Activated CD8-positive, alpha-beta T cell treated with anti-CD3 and anti-CD28 coated beads, Interleukin-2, amount 10 ng/mL, durations not matched to agents 7 days and 5 days (primary cell): ENCODE measurements at places on chromosomes 3 and 15. TPM values are rescaled to one million over a fixed set of nuclear protein-coding genes. Genes with fewer than 3 reads are reported as not detected.

DNA sequence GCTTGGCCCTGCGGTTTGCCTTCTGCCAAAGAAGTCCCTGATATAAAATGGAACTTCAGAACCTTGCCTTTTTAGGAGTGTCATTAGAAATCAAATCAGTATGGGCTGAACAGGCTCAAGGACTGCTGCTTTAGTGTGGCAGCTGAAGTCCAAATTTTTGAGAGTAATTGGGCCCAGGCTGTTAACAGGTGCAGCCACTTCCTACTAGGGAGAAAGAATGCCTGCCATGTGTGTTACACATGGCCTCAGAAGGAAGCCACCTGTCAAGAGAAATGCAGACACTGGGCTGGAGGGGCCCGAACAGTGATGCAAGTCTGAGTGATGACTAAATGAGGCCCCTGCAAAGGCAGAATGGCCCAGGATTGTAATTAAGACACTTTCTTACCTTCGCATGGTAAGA is 786.7 kb upstream of the CFAP20DC start:
- peaks cover 21% of the 10 kb centered on the region for H3K4me1 ChIP-seq
- no peaks in the 10 kb centered on the region for H3K36me3 ChIP-seq
- no peaks in the 10 kb centered on the region for H3K27me3 ChIP-seq
- no peak overlapping the region for H3K4me3 ChIP-seq

GRCh38 chr15:33742306-33742705 is 226.0 kb upstream of the CHRM5 start:
- peaks cover 4% of the 10 kb centered on the region for H3K27me3 ChIP-seq
- no peak for DNase-seq
- H3K4me3 ChIP-seq = no peak overlapping the region
- no peak overlapping the region for H3K27ac ChIP-seq
- H3K36me3 ChIP-seq = no peaks in the 10 kb centered on the region

DNA sequence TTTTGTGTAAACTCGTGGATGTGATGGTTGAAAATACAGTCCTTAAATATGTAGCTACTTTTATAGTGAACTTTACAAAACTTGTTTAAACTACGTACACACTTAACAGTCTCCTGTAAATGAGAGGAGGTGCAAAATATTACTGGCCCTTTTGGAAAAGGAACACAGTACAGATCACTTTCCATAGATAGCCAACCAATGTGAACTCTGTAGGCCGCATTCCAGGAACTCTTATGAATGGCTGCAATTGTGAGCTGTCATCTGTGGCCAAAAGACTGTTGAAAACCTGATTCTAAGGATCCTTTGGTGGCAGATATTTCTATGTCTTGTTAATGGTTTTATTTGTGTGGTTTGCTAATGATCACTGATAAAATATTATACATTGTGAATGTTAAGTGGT is 6.2 kb downstream of the TSC22D2 start:
- DNase-seq = no peak
- H3K27ac ChIP-seq = no peak overlapping the region
- peaks cover 41% of the 10 kb centered on the region for H3K4me1 ChIP-seq
- peaks cover 34% of the 10 kb centered on the region for H3K36me3 ChIP-seq
- no peaks in the 10 kb centered on the region for H3K27me3 ChIP-seq
- peak overlapping the region; percentile 33 for H3K4me3 ChIP-seq

The TMEM212 gene
- not detected for total RNA-seq

DNA sequence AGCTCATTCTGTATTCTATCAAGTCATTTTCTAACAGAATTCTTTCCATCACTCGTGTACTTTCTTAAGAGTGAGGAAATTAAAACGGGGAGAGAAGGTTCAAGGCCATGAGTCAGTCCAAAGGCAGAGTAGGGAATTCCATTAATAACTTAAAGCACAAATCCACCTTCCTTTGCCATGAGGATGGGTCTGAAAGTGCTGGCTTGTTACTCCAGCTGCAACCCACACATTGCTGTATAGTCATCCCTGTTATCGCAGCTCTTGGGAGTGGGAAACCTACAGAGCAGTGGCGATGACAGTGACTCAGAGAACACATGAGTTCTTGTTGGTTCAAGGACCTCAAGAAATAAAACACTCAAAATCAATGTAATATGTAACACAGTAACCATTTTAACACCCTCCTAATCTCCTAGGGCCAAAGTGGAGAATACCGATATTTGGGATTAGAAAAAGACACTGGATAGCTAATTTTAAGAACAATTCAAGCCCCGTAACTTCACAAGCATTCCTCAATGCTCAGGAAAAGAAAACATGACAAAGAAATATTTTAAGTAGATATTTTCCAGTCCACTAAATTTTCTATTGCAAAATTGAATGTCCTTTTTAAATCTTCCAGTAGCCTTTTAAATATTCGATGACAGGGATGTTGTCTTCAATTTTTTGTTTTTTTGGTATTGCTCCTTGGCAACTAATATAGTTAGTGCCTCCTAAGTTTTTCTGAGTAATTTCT is 179.9 kb upstream of the THBS1 start:
- H3K4me3 ChIP-seq = no peak overlapping the region
- DNase-seq = no peak
- no peaks in the 10 kb centered on the region for H3K36me3 ChIP-seq
- peaks cover 17% of the 10 kb centered on the region for H3K27me3 ChIP-seq

The COL6A5 gene
- total RNA-seq = not detected

The PCOLCE2 gene
- not detected for total RNA-seq

The EPHB1 gene
- total RNA-seq = 1.4 TPM

GRCh38 chr3:45134758-45135521 is 11.2 kb downstream of the CDCP1 start:
- H3K4me3 ChIP-seq = no peak overlapping the region
- peaks cover 4% of the 10 kb centered on the region for H3K36me3 ChIP-seq
- H3K27me3 ChIP-seq = peaks cover 6% of the 10 kb centered on the region
- no peak overlapping the region for H3K27ac ChIP-seq
- H3K4me1 ChIP-seq = peaks cover 6% of the 10 kb centered on the region

DNA sequence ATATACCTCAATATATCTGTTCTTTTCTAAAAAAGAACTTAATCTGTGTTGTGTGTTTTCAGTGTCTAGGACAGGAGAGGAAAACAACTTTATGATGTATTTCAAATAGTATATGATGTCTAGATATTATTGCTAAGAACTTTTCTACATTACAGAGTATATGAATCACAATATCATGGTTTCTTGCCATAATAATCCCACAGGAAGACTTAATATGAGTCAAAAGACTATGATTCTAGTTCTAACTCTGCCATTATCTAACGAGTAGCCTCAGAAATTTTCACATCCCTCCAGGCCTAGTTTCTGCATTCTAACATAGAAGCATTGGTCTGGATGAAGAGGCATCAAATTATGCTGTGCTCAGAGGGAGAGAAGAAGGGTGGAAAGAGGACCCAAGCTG is 107.7 kb upstream of the SPRED1 start:
- H3K27ac ChIP-seq = no peak overlapping the region
- no peaks in the 10 kb centered on the region for H3K36me3 ChIP-seq
- H3K4me1 ChIP-seq = peaks cover 3% of the 10 kb centered on the region
- H3K4me3 ChIP-seq = no peak overlapping the region

DNA sequence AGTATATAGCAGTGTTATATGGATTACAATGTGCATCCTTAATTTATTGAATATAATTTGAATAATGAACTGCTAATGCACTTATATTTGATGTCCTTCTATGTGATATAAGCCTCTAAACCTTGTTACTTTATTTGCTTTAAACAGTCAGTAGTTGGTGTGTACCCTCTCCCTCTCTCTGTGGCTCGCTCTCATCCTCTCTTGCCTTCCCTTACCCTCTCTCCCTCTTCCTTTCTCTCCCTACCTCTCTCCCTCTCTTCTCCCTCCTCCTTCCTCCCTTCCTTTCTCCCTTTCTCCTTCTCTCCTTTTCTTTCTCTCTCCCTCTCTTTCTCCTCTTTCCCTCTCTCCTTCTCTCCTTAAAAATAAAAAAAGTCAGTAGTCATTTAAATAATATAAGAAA is 28.9 kb downstream of the MGA start:
- DNase-seq = no peak
- H3K27ac ChIP-seq = no peak overlapping the region
- peaks cover 37% of the 10 kb centered on the region for H3K4me1 ChIP-seq
- H3K4me3 ChIP-seq = no peak overlapping the region

GRCh38 chr3:20646425-20646824 is 460.4 kb upstream of the SGO1 start:
- no peaks in the 10 kb centered on the region for H3K27me3 ChIP-seq
- H3K4me1 ChIP-seq = no peaks in the 10 kb centered on the region
- DNase-seq = no peak
- no peak overlapping the region for H3K4me3 ChIP-seq
- H3K36me3 ChIP-seq = no peaks in the 10 kb centered on the region

- no peak overlapping the region for H3K4me3 ChIP-seq
- no peak for DNase-seq
- no peaks in the 10 kb centered on the region for H3K27me3 ChIP-seq
- H3K4me1 ChIP-seq = no peaks in the 10 kb centered on the region
- H3K27ac ChIP-seq = no peak overlapping the region
Measured at GRCh38 chr3:54905261-54905888, 22.5 kb downstream of the LRTM1 start.

The GP5 gene
- total RNA-seq = 1.4 TPM

DNA sequence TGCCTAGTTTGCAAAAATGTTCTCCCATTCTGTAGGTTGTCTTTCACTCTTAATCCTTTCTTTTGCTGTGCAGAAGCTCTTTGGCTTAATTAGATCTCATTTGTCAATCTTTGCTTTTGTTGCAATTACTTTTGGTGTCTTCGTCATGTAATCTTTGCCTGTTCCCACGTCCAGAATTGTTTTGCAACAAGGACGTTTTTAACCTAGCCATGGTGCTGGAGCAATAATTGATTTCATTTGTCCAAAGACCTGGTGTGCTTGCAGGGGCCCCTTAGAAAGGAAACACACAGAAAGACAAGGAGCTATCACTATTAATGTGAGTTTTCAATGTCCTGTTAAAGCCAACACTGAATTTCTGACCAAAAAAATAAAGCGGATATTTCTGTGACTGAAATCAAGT is 89.1 kb upstream of the GALNT15 start:
- H3K27ac ChIP-seq = no peak overlapping the region
- peaks cover 2% of the 10 kb centered on the region for H3K36me3 ChIP-seq
- DNase-seq = no peak
- no peak overlapping the region for H3K4me3 ChIP-seq
- H3K27me3 ChIP-seq = no peaks in the 10 kb centered on the region

GRCh38 chr3:139532976-139533375 is 6.6 kb downstream of the RBP1 start:
- no peaks in the 10 kb centered on the region for H3K36me3 ChIP-seq
- H3K27ac ChIP-seq = no peak overlapping the region
- H3K27me3 ChIP-seq = peaks cover 11% of the 10 kb centered on the region
- no peak overlapping the region for H3K4me3 ChIP-seq

The MCF2L2 gene
- 7.2 TPM for total RNA-seq

GRCh38 chr3:72055436-72055835 is 270.5 kb upstream of the PROK2 start:
- no peaks in the 10 kb centered on the region for H3K36me3 ChIP-seq
- H3K4me3 ChIP-seq = no peak overlapping the region
- no peaks in the 10 kb centered on the region for H3K27me3 ChIP-seq
- no peaks in the 10 kb centered on the region for H3K4me1 ChIP-seq
- no peak overlapping the region for H3K27ac ChIP-seq

DNA sequence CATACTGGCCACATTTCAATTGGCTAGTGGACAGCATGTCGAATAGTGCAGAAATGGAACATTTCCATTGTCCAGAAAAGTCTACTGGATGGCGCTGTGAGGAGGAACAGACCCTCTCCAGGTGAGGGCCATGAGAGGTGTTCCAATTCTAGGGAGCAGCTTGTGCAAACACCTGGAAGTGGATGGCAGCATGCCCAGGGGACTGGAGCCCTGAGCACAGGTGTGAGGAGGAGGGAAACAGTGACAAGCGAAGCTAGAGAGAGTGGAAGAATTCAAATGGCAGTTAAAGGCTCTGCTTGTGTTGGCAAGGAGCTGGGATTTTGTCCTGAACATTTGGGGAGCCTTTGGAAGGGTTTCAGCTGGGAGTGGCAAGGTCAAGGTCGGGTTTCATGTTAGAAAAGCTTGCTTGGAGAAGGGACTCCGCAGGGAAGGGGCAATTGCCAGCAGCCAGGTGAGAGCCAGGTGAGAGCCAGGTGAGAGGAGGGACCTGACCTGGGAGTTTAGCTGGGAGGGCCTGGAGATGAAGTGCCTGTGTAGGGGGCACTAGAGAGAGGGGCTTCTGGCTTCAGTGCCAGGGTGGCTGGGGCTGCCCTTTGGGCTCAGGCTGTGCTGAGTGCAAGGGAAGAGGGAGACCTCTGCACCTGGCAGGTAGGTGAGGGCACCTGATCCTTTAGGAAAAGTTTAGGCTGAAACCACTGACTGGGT is 93.8 kb downstream of the LINGO1 start:
- H3K4me3 ChIP-seq = no peak overlapping the region
- no peak for DNase-seq
- peaks cover 11% of the 10 kb centered on the region for H3K4me1 ChIP-seq
- H3K27me3 ChIP-seq = peaks cover 6% of the 10 kb centered on the region
- H3K36me3 ChIP-seq = no peaks in the 10 kb centered on the region

The ZBTB47 gene
- total RNA-seq = 0.34 TPM

- no peak for DNase-seq
- H3K36me3 ChIP-seq = no peaks in the 10 kb centered on the region
- peaks cover 16% of the 10 kb centered on the region for H3K27me3 ChIP-seq
- H3K27ac ChIP-seq = no peak overlapping the region
- H3K4me3 ChIP-seq = no peak overlapping the region
Measured at GRCh38 chr15:38826880-38827279, 262.3 kb upstream of the RASGRP1 start.

- H3K4me1 ChIP-seq = peaks cover 5% of the 10 kb centered on the region
- H3K27me3 ChIP-seq = no peaks in the 10 kb centered on the region
- peaks cover 5% of the 10 kb centered on the region for H3K36me3 ChIP-seq
- H3K27ac ChIP-seq = no peak overlapping the region
- H3K4me3 ChIP-seq = no peak overlapping the region
- DNase-seq = no peak
Measured at GRCh38 chr3:172355836-172356235, 92.4 kb downstream of the GHSR start.

DNA sequence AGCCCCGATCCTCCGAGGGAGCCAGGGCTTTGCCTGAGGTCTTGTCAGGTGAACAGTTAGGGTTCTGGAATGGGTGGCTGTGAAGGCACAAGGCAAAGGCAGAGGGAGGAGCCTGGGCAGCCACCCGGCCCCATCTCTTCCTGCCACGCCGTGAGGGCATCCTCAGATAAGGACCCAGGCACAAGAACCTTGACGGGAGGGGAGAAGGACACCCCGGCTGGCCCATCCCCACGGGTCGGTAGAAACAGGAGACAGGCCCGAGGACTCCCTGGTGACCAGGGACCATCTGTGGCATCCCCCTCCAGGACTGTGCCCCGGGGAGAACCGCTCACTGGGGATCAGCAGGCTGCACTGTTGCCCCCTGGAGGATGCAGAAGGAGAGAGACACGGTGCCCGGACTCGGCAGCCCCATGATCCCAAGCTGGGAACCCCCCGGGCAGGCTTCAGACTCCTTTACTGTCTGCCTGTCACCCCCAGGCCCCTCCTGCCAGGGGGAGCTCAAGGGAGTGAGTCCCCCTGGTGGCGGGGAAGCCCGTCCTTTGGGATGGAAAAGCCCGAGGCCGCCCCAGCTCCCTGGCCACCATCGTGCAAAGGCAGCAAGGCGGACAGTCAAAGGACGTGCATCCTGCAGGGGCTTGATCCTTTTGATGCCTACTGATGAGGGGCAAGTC is 12.3 kb upstream of the PCSK6 start:
- H3K27ac ChIP-seq = no peak overlapping the region
- peak overlapping the region; percentile 38 for H3K4me3 ChIP-seq
- peak; percentile 69 for DNase-seq
- H3K27me3 ChIP-seq = peaks cover 17% of the 10 kb centered on the region
- peaks cover 21% of the 10 kb centered on the region for H3K4me1 ChIP-seq
